ENCODE measurements at places on chromosomes 7 and 10.

GRCh38 chr7:92634924-92635519, 44.8 kb upstream of the FAM133B start:
- no peak for DNase-seq

GRCh38 chr7:73734619-73735527, 3.7 kb downstream of the ABHD11 start:
- peak; percentile 97 for DNase-seq

- no peak for DNase-seq
Observed at GRCh38 chr10:124110882-124111281, 17.5 kb upstream of the CHST15 start.

DNA sequence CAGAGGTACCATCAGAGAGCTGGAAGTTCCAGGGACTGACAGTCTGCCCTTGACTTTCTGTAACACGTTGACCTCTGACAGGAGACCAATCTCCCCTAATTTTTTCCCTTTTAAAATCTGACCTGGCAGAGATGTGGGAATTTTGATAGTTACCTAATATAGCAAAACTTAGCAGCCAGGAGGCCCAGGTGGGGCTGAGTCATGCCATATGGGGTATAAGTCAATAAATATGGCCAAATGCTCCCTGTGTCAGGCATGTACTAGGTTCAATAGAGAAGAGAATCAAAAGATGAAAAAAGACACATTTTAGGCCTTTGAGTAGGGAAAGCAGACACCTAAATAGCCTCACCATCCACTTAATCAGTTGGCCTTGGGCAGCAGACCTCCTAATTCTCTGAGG, 6.1 kb upstream of the GRK5 start:
- DNase-seq = no peak

GRCh38 chr10:108862676-108863350, 1060.5 kb downstream of the XPNPEP1 start:
- DNase-seq = no peak

DNA sequence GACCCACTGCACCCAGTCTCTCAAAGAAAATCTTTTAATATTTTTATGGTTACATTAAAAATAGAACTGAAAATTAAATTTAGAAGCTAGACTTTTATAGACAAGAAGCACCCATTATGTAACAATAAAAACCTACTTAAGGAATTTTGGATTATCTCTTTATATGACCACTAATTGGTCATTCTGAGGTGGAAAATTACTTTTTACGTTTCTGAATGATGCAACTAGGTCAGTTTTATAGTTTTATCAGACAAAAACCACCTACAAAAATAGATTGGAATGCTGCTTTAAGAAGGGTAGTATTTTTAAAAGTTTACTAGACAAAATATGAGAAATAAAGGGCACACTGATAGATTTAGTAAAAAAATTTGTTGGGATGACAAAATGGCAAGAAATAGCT, 16.5 kb downstream of the SYPL1 start:
- DNase-seq = no peak

- no peak for DNase-seq
Observed at GRCh38 chr10:49090189-49090575, 25.1 kb downstream of the VSTM4 start.

DNA sequence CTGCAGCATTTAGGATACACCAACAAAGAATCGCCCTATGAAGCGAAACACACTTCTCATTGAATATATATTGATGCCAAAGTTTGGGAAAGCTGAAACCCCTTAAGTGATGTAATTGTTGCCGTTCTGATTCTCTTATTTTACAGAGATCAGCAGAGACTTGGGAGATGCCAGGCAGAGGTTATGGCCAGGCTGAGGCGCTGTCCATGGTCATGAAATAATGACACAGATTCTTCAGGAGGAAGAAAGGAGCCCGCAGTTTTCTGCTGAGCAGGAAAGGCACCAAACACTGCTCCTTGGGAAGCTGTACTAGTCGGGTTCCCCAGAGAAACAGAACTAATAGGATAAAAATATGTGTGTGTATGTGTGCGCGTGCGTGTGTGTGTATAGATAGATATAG, 566.0 kb downstream of the CALN1 start:
- DNase-seq = peak; percentile 83

DNA sequence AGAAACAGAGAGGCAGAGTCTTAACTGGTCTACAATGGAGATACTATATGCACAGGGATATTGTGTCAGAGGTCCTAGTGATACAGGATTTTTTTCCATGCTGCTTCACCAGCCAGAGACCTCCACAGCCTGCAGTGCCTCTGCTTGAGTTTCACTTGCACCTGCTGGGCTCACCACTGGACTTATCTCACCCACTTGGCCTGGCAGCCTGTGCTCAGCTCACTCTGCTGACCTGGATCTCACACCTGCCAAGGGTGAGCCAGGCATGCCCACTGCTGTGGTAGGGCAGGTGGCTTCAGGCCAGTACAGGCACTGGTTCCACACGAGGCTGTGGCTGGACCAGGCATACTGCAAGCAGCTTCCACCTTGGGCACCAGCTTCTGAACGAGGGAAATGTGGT, 36.6 kb downstream of the PNLIPRP3 start:
- no peak for DNase-seq

DNA sequence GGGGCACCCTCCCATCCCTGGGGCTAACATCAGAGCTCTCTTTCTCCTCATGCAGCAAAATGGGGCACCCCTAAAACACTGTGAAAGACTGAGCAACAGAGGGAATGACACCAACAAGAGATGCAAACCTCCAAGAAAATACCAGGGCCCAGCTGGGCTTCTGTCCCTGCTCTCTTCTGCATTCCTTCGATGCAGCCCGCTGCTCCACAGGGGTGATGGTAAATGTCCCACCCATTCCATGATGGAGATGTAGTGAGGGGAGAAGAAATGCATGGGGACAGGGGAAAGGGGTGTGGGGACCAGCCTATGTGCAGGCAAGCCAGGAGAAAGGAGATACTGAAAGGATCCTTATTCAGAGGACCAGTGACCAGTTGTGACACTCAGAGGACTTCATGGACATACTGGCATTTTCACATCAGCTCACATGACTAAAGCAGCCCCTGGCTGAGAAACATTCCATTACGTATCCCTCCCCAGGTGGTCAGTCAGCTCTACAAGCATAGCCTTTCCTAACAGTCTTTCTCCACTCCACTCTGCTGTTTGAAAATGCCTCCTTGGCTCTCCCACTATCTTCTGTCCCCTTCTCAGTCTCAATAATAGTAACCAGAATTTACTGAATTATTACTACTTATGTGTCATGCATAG, 13.3 kb downstream of the SORBS1 start:
- DNase-seq = peak; percentile 75

DNA sequence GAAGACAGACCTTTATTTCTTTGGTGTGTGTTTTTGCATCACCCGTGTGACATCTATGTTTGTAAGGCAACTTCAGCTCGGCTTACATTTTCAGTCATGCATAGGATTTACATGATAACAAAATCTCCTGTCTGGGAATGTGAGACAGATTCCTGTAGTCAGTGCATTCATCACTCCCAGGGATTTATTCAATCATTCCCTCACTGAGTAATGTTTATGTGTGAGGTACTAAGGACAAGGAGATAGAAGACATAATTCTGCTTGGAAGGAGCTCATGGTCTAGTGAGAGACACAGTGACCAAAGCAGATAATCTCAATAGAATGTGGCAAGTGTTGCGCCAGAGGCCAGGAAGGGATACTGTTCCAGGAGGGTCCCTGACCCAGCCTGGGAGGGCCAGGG, 35.2 kb upstream of the BMPER start:
- DNase-seq = no peak

- peak; percentile 56 for DNase-seq
Observed at GRCh38 chr7:121480566-121481335, 84.6 kb upstream of the FAM3C start.

GRCh38 chr7:54831046-54831643, 72.1 kb upstream of the SEC61G start:
- no peak for DNase-seq

DNA sequence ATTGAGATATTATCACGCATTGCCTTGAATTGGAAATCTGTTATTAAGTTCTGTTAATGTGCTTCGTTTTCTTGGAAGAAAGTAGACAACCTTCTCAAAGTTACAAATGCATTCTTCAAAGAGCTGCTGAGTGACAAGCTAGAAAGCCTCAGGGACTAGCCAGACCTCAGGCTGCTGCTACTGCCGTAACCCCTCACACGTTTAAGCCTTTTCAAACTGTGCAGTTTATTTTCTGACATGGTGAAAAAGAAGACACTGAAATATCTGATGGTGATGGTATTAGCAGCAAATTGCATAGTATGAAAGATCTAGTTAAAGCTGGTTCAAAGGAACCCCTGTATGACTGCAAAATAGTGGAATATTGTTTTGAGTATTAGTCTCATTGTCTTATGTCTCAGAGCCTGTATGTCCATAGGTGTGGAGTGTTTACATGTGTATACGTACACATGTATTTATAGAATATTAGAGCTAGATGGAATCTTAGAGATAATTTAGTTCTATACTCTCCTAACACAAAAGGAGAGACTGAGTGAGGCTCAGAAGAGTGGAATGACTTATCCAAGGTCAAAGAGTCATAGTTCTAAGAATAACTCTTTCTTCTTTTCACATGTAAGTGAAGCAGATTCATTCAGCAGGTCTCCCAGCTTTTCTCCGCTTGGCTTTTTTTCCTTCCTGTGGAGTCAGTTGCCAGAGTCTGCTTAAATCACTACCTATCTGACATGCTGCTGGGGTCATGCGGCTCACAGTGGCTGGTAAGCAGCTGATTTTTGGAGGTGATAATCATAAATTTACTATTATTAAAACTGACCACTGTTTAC, 431.9 kb downstream of the PLXDC2 start:
- DNase-seq = no peak

GRCh38 chr10:128186959-128187787, 61.0 kb upstream of the MKI67 start:
- DNase-seq = no peak

GRCh38 chr10:31897506-31897905, 31.1 kb downstream of the ARHGAP12 start:
- no peak for DNase-seq

- DNase-seq = peak; percentile 67
Observed at GRCh38 chr10:70970830-70971229, 82.5 kb upstream of the PCBD1 start.

- peak; percentile 46 for DNase-seq
Observed at GRCh38 chr7:110119883-110120581, 970.9 kb upstream of the LRRN3 start.

GRCh38 chr7:28755255-28755654, 202.9 kb downstream of the TRIL start:
- DNase-seq = no peak

DNA sequence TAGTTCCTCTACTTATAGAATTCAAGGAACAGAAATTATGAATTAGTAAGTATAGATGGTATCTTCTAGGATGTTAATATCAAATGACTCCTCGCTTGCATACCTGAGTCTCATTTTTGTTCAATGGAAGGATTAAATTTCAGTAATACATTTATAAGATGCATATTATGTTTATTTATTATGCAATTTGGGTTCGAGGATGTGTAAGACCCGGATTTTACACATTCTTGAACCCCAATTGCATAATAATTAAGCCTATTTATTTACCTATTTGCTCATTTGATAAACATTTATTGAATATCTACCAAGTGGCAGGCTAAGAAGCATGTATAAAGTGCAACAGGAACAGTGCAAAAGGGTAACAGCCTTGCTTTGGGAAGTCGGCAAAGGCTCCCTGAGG, 52.6 kb downstream of the ICA1 start:
- DNase-seq = no peak

Data from endodermal cell (in vitro differentiated cells).